Kidney (tissue), 22 donors: ENCODE measurements at places on chromosomes 1 and 21. TPM values are rescaled to one million over a fixed set of nuclear protein-coding genes. Genes with fewer than 3 reads are reported as not detected.

DNA sequence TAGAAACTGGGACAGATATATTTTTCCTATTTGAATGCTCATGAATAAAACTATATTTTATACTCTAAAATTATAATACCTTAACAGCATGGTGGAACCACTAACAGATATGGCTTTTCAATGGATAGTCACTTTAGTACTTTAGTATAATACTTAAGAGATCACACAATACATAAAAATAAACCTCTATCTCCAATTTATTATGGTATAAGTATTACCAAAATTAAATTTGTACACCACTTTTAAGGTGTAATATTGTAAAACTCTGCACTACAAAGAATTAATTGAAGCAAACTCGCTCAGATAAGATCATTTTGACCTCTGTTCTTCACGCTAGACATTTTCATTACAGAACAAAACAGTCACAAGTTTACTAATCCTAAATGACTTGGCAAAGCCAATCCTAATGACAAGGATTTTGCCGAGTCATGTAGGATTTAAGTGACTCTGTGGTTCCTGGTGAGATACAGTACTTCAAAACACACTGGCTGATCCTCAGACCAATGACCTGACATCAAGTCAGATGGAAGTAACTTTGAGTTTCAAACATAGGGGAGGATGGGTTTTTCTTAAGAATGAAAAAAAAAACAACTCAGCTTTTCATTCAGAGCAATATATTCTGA is 200.6 kb downstream of the SMYD3 start:
- no peaks in the 10 kb centered on the region for H3K36me3 ChIP-seq
- H3K4me1 ChIP-seq = no peaks in the 10 kb centered on the region
- no peaks in the 10 kb centered on the region for H3K27me3 ChIP-seq
- no peak overlapping the region for H3K4me3 ChIP-seq
- H3K27ac ChIP-seq = no peak overlapping the region
- no peak for DNase-seq

DNA sequence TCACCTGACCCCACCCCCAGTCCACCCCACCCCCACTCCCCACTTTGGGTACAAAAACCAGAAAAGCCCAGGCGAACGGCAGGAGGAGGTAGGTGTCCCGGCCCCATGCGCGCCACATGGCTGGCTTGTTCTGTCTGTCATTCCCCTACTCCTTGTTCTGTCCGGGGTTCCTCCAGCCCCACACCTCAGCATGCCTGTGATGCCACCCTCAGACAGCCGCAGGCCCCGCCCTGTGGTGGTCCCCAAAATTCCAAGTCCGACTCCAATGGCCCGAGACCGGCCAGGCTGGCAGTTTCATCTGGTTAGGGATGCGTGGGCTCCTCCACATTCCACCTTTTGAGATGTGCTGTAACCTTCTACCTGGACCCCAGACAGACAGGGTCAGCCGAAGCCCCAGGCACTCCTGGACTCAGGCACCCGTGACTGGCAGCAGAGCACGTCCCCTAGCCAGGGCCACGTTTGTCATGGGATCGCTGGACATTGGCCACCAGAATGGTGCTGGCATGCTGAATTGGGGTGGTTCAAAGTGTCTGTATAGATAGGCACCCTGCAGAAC is 94.4 kb downstream of the WDR4 start:
- no peak for DNase-seq
- no peaks in the 10 kb centered on the region for H3K36me3 ChIP-seq
- H3K4me3 ChIP-seq = no peak overlapping the region
- no peaks in the 10 kb centered on the region for H3K4me1 ChIP-seq
- H3K27me3 ChIP-seq = no peaks in the 10 kb centered on the region

DNA sequence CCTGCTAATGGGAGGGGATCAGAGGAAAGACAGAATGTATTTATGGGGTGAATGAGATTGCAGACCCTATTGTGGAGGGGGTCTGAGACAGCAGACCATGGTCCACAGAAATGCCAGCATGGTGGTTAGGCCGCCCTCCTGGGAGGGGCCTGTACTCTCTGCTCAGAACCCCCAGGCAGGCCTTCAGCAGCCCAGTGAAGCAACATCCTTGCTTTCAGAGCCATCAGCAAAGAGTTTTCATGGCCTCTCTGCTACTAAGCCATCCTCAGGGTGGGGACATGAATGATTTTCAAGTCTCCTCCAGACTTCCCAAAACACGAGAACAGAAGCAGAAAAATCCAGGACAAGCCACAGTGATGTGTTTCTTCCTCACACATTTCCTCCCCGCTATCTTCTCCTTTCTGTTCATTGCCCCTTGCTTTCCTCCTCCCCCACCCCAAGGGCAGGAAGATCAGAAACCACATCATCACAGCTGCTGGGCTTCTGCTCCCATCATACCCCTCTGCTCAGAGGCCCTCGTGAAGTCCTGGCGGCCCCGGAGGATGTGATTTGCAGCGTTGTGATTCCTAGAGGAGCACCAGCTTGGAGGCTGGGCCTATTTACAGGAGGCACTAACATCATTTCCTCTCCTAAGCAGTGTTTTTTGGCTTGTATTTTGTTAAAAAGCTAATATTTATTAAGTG is 48.0 kb downstream of the ABCA4 start:
- H3K27ac ChIP-seq = no peak overlapping the region
- H3K36me3 ChIP-seq = no peaks in the 10 kb centered on the region
- no peaks in the 10 kb centered on the region for H3K27me3 ChIP-seq

DNA sequence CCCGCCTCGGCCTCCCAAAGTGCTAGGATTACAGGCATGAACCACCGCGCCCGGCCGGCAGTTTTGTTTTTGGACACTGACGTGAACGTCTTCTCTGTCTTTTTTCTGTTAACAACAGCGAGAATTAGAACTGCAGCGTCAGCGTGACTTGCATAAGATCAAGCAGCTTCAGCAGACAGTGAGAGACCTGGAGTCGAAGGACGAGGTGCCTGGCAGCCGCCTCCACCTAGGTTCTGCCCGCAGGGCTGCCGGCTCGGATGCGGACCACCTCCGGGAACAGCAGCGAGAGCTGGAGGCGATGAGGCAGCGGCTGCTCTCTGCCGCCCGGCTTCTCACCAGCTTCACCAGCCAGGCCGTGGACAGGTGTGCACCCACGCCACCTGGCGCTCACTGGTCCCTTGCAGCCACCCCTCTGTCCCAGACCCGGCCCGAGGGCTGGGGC is 22.9 kb upstream of the DIP2A start:
- H3K27ac ChIP-seq = no peak overlapping the region
- no peaks in the 10 kb centered on the region for H3K27me3 ChIP-seq
- no peak for DNase-seq

Gene KPRP
- not detected for total RNA-seq

DNA sequence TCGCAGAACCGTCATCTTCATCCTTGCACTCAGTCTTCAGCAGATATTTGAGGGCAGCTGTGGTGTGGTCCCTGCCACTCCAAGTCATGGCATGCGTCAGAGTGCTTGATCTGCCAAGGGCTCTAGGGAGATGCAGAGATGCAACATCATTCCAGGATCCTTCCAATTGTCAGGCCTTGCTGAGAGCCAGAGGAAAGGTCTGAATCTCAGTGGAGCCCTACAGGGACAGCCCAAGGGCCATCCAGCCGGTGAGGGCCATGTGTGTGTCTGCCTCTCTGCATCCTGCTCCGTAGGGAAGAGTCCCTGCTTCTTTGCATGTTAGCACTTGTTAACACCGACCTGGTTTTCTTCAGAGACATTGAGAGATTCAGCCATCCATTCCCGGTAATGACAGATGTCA is 17.6 kb downstream of the MAPKAPK2 start:
- peaks cover 53% of the 10 kb centered on the region for H3K4me1 ChIP-seq
- no peaks in the 10 kb centered on the region for H3K36me3 ChIP-seq
- no peaks in the 10 kb centered on the region for H3K27me3 ChIP-seq
- no peak for DNase-seq
- H3K27ac ChIP-seq = no peak overlapping the region

GRCh38 chr1:116356673-116357072 is 16.4 kb upstream of the ATP1A1 start:
- no peaks in the 10 kb centered on the region for H3K27me3 ChIP-seq
- no peaks in the 10 kb centered on the region for H3K36me3 ChIP-seq
- no peak overlapping the region for H3K27ac ChIP-seq
- H3K4me1 ChIP-seq = no peaks in the 10 kb centered on the region
- no peak overlapping the region for H3K4me3 ChIP-seq
- no peak for DNase-seq

- peak; percentile 78 for DNase-seq
- H3K4me1 ChIP-seq = no peaks in the 10 kb centered on the region
- no peak overlapping the region for H3K27ac ChIP-seq
- H3K27me3 ChIP-seq = no peaks in the 10 kb centered on the region
- no peak overlapping the region for H3K4me3 ChIP-seq
- H3K36me3 ChIP-seq = no peaks in the 10 kb centered on the region
Measured at GRCh38 chr1:74522148-74522547, 9.7 kb upstream of the LRRC53 start.

GRCh38 chr1:168136709-168137514 is at the start of gene GPR161:
TSS of gene GPR161 (minus strand) at chr1:168136930. CDS start at chr1:168104850, 32,080 bp downstream.
- H3K4me1 ChIP-seq = peaks cover 2% of the 10 kb centered on the region
- H3K27ac ChIP-seq = peak within 1 kb of the TSS; percentile 11
- no peaks in the 10 kb centered on the region for H3K27me3 ChIP-seq
- H3K4me3 ChIP-seq = peak within 1 kb of the TSS; percentile 89

DNA sequence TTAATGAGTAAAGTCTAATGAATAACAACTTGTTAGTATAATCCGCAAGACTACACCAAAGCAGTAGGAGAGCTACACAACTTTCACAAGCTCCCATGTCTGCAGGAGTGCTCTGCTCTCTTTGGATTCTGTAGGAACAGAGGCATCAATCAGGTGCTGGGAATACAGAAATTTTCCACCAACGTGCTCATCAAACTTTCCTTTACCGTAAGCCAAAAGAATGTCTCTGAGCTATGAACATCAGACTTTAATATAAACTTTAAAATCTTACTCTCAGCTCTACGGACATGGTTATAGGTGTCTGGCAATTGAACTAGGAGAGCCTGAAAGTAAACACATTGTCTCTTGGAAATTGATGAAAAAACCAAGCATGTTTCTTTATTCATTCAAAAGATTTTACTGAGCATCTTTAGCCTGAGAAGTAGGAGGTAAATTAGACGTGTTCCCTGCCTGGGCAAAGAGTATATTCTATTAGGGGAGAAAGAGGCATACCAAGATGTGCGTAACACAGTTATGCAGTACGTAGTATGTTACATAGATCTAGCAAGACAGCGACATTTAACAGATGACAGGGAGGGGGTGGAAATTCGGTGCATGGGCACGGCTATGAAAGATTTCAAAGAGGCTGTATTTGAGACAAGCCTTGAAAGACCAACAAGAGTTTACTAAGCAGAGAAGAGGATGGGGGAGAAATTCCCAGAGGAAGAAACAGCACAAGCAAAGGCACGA is 85.2 kb downstream of the TM2D1 start:
- H3K4me1 ChIP-seq = no peaks in the 10 kb centered on the region
- DNase-seq = no peak
- no peaks in the 10 kb centered on the region for H3K36me3 ChIP-seq
- H3K27ac ChIP-seq = peak overlapping the region; percentile 17
- no peak overlapping the region for H3K4me3 ChIP-seq

GRCh38 chr1:18055156-18055555 is 52.4 kb upstream of the IGSF21 start:
- H3K27ac ChIP-seq = no peak overlapping the region
- H3K4me3 ChIP-seq = no peak overlapping the region
- no peaks in the 10 kb centered on the region for H3K36me3 ChIP-seq

GRCh38 chr1:154627257-154628120 is 19.5 kb upstream of the ADAR start:
- no peaks in the 10 kb centered on the region for H3K27me3 ChIP-seq
- peak; percentile 97 for DNase-seq
- no peaks in the 10 kb centered on the region for H3K36me3 ChIP-seq
- peak overlapping the region; percentile 88 for H3K27ac ChIP-seq
- no peaks in the 10 kb centered on the region for H3K4me1 ChIP-seq

DNA sequence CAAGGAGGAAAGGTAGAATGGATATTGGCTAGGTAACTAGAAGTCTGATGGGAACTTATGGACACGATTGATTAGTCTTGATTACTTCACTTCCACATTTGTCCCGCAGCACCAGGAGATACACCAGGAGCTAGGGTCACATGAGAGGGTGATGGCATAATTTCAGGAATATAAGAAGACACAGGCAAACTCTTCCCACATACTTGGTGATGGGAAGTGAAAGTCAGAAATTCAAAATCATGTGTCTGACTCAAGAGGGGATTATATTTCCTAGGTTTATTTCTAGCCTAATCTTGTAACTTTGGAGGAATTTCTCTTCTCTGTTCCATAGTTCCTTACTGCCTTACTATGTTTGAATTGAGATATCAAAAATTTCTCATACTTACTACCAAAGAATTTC is 185.0 kb downstream of the PBX1 start:
- DNase-seq = no peak
- no peak overlapping the region for H3K27ac ChIP-seq
- no peak overlapping the region for H3K4me3 ChIP-seq
- H3K27me3 ChIP-seq = no peaks in the 10 kb centered on the region

Gene RNU1-2
- total RNA-seq = 8,605 TPM

DNA sequence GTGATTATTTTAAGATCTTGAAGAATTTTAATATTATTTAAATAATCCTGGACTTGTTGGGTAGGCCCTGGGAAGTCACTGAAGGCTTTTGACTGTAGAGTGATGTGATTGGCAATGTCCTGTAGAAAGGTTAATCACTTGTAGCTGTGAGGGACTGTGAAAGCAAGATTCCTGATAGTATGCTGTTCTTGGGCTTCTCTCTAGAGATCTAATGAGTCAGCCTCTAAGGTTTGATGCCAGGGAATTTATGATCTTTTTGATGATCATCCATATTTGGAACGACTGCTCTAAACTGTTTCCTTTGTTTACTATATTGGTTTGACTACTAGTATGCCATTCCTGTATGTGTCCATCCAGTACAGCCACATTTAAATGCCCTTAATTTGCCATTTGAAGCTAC is 56.5 kb downstream of the CAMSAP2 start:
- no peaks in the 10 kb centered on the region for H3K36me3 ChIP-seq
- no peak overlapping the region for H3K4me3 ChIP-seq
- no peaks in the 10 kb centered on the region for H3K4me1 ChIP-seq
- H3K27ac ChIP-seq = no peak overlapping the region
- DNase-seq = no peak

GRCh38 chr1:189616893-189617292 is 860.8 kb downstream of the BRINP3 start:
- DNase-seq = no peak
- H3K4me1 ChIP-seq = no peaks in the 10 kb centered on the region
- H3K36me3 ChIP-seq = no peaks in the 10 kb centered on the region
- no peak overlapping the region for H3K27ac ChIP-seq

Gene MAP7D1
- 78.7 TPM for total RNA-seq

Gene SH2D5
- total RNA-seq = 0.57 TPM

GRCh38 chr1:29424266-29424665 is 187.9 kb downstream of the PTPRU start:
- H3K27me3 ChIP-seq = no peaks in the 10 kb centered on the region
- no peaks in the 10 kb centered on the region for H3K36me3 ChIP-seq
- H3K4me1 ChIP-seq = no peaks in the 10 kb centered on the region
- no peak for DNase-seq

DNA sequence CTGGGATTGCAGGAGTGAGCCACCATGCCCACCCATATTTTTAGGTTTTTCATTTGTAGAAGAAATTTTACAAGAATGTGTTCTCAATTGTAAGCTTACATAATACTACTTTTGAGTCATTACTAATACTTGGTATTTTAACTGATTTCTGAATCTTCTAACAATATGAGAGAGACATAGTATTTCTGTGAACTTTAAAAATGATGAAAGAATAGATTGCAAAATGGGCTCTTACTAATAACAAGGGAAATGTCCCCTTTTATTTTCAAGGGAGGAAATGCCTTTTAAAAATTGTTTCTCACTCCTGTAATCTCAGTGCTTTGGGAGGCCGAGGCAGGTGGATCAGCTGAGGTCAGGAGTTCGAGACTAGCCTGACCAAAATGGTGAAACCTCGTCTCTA is 5.9 kb downstream of the AGO3 start:
- no peak overlapping the region for H3K27ac ChIP-seq
- no peaks in the 10 kb centered on the region for H3K36me3 ChIP-seq
- no peak overlapping the region for H3K4me3 ChIP-seq
